Motor neuron (in vitro differentiated cells): ENCODE measurements at places on chromosomes 7 and 10. TPM values are rescaled to one million over a fixed set of nuclear protein-coding genes. Genes with fewer than 3 reads are reported as not detected.

DNA sequence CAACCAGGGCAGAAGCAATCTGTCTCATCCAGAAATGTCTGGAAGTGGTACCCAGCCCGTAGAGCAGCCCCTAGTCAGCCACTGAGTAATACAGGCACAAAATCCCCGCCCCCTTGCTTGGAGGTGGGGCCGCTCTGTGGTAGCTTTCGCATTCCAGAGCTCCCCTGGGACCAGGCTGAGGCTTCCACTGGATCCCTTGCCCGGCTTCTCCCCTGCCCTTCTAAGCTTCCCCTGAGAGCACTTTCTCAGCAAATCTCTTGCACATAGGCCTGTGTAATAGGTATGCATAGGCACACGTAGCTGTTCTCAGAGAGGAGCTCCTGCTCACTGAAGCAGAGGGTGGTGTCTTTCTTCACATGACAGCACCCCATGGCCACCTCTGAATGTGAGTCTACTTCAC is 144.2 kb downstream of the BMS1 start:
- ATAC-seq: peak; percentile 98

DNA sequence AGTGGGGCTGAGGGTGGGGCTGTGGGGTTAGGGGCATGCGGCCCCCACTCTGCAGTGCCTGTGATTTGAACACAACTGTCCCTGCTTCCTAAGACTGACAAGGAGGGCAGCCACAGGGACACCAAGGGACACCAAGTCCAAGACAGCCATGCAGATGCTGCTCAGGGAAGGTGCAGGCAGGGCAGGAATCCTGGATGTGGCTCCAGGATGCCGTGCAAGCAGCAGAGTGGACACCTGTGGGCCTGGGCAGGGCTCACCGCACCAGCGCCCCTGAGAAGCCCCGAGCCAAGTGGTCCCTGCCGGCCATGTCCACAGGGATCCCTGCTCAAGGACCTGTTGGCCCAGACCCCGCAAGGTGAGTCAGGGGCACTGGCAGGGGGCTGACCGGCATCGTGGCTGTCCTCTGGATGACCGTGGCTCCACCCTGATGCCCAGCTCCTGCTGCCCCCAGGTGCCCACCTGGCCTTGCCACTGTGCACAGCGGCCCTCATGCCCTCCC is 58.5 kb downstream of the STK32C start:
- ATAC-seq: peak; percentile 39

DNA sequence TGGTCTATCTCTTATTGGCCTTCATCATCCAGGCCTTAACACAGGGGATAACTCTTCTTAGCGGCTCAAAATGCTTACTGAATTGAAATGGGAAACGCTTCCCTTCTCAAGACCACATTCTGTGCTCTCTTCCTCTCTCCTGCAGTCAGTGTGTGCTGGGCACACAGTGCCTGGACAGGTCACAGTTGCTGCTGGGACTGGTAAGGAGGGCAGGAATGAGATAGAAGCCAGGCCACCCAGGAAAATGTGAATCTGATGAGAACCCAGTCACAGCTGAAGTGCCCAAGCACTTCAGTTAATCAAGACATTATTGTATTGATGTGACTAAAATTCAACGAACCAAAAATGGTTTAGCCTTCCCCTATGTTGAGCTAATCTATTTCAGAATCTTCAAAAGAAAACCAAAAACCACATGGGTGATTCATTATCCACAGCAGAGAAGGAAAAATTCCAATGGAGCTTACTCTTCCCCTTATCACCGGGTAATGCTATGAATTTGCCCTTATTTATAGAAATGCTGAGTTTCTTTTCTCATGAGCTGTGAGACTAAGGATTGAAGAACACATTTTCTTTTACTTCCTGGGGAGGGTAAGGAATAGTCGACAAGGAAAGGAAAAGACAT is 41.2 kb upstream of the PLPP4 start:
- ATAC-seq: no peak

DNA sequence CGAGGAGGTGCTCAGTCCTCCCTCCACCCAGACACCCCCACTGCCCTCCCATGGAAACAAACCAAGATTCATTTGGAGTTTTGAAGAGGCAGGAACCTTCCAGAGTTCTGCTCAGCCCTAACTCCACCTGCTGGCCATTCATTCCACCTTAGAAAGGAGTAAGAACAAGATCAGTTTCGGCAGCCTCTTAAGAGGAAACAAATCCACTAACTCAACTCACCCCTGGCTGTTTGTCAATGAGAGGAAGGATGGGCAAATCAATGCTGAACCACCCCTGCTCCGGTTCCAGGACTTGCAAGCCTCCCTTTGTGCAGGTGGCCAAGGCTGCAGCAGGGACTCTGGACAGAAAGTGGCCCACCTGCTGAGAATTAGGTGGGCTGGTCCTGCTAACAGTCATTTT is 26.2 kb downstream of the CCDC3 start:
- ATAC-seq: peak; percentile 33

DNA sequence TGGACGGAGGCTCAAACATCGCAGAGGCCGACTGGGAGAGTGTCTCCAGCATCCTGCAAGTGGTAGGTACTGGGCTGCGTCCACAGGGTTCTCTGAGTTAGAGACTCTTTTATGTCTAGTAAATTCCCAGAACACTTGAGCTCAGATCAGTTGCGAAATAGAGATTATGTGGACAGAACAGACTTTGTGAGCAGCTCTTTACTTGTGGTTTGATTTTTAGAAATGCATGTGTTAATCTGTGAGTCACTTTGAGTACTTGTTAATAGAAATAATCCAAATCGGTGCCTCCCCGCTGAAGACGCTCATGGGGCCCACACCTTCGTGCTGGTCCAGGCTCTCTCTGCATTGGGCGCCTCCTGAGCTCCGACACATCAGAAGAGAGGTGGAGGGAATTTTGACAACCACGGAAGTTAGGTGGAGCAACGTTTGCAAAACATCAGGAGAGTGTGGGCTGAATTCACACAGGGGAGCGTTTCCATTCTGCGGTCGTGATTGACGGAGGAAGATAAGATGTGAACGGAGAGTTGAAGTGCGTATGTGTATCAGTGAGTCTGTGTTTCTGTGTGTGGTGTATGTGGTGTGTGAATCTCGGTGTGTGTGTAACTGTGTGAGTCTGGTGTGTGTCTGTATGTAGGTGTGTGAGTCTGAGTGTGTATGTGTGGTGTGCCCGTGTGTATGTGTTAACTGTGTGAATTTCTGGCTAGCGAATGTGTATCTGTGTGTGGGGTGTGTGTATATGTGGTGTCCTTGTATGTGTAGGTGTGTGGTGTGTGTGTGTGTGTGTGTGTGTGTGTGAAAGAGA is 32.1 kb downstream of the PFKP start:
- no peak for ATAC-seq

- peak; percentile 64 for ATAC-seq
Observed at GRCh38 chr7:50793120-50793946, 10.6 kb upstream of the GRB10 start.

- ATAC-seq: peak; percentile 10
Observed at GRCh38 chr10:110946496-110946895, 27.1 kb downstream of the SHOC2 start.

- peak; percentile 67 for ATAC-seq
Observed at GRCh38 chr7:17690030-17690429, 250.3 kb downstream of the SNX13 start.

DNA sequence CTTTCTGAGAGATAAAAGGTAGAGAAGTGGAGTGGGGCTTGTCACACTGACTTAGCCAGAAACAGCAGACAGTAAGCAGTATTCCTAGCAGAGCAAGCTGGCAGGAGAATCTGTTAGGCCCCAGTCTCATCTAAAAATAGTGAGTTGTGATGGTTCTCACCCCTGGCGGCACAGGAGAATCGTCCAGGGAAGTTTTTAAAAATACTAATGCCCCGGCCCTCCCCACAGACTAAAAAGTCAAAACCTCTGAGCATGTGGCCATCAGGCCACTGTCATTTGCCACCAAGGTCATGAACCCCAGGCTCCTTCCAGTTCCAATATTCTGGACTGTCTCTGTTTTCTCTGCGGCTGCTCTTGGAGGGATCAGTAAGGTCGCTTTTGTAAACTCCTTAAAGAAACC is 34.0 kb downstream of the LYZL1 start:
- no peak for ATAC-seq

DNA sequence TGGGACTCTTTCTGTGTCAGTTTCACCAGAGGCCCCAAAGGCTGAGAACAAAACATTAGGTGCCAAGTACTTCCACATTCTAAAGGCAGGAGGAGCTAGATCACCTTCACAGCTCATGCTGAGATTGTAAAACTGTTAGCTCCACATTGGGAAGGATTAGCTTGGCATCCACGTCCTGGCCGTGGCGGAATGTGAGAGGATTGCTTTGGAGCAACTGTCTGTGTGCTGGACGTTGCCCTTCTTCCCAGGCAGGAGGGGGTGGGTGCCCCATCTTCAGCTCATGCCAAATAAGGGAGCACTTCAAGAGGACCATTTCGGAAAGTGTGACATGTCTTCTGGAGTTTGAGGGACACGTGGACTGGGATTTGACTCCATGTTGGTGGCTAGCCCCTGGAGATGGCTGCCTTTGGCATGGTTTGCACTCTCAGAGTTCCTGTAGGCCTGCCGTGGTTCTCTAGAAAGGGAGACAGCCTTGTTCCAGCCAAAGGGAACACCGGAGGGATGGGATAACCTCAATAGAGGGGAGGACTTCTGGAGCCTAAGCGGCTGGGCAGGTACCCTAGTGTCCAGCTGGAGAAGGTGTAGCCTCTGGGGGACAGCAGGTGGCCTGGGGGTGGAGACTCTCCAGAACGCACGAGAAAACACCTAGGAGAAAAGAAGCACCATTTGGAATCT is 19.9 kb upstream of the FMC1 start:
- no peak for ATAC-seq

DNA sequence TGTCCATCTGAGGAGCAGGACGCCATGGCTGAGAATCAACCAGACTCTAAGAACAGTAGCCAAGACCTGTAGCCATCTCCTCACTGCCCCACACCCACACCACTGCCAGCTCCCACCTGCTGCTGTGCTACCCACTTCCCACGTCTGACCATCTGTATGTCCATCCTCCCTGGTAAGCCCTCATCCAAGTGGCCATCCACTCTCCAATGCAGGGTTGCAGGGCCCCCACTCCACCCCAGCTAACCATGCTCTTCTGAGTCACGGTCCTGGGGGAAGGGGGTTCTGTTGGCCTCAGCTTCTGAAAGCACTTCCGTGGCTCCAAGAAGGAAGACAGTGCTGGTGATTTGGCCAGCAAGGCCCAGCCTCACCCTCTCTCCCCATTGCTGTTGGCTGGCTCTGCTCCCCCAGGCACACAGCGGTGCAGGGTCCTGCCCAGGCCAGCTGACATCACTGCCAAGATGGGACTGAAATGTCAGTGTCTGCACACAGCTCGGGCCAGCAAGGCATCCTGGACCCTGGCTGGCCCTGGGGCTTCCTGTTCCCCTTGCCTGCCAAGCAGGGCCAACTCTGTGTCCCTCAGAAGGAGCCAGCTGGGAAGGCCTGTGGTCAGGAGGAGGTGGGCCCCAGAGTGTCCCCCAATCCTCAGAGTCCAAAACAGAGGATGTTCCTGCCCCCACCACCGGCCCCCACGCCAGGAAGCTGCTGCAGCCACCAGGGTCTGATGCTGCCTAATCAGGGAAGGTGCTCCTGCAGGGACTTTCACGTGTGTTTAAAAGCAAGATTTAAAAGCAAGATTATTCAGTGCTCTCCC is 17.5 kb downstream of the RASGEF1A start:
- no peak for ATAC-seq

- ATAC-seq: no peak
Observed at GRCh38 chr7:116924741-116925140, 28.6 kb upstream of the ST7 start.

DNA sequence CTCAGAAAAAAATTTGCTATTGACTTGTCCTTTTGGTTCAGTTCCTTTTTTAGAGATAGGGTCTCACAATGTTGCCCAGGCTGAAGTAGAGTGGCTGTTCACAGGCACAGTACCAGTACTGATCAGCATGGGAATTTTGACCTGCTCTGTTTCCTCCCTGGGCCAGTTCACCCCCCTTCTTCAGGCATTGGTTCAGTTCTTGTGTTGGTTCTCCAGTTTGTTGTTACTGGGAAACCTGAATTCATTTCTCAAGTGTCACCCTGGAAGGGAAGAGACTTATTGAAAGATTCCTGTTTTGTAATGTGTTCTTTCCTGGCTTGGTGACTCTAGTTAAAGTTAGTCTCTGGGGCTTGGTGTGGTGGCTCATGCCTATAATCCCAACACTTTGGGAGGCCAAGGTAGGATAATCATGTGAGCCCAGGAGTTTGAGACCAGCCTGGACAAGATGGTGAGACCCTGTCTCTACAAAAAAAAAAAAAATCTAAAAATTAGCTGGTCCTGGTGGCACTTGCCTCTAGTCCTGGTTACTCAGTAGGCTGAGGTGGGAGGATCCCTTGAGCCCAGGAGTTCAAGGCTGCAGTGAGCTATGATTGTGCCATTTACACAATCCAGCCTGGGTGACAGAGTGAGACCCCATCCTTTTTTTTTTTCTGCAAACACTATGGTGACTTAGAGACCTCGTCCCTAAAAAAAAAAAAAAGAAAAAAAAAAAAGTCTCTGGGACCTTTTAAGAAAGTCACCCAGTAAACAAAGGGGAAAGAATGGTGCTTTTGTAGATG is 52.7 kb downstream of the CNNM2 start:
- no peak for ATAC-seq

GRCh38 chr10:74194545-74194944 is 43.5 kb downstream of the ADK start:
- ATAC-seq: no peak

GRCh38 chr7:113628948-113629847 is 289.6 kb downstream of the PPP1R3A start:
- ATAC-seq: peak; percentile 86

GRCh38 chr10:1328981-1329614 is 272.9 kb downstream of the WDR37 start:
- no peak for ATAC-seq

- ATAC-seq: no peak
Observed at GRCh38 chr7:20795361-20795760, 8.7 kb upstream of the SP8 start.

The PAX4 gene
- total RNA-seq: 0.09 and 0.21 TPM in 2 replicates

The ACSL5 gene
- 0.41 and 0.69 TPM in 2 replicates for total RNA-seq

The PON1 gene
- total RNA-seq: 0.33 and 0.69 TPM in 2 replicates

The SPDYE2 gene
- 3.2 and 5.5 TPM in 2 replicates for total RNA-seq

The TRPV5 gene
- 0.13 and 0.42 TPM in 2 replicates for total RNA-seq

The GIMAP7 gene
- total RNA-seq: 0.34 and 0.38 TPM in 2 replicates

The TMEM213 gene
- total RNA-seq: 0.58 and 0.71 TPM in 2 replicates

The CPN1 gene
- total RNA-seq: not detected in 2 replicates

The AKR1C8 gene
- 0.09 and 0.16 TPM in 2 replicates for total RNA-seq
